Activated effector memory CD4-positive, alpha-beta T cell treated with anti-CD3 and anti-CD28 coated beads, Interleukin-2, amount 50 U/mL, for 16 hours (primary cell): ENCODE measurements at places on chromosomes 4 and X.

- DNase-seq, result no peak
These were observed 74.8 kb downstream of the WWC2 start for GRCh38 chr4:183173580-183174526.

- DNase-seq, result no peak
These were observed 16.8 kb downstream of the AFF2 start for GRCh38 chrX:148517176-148517575.

- peak; percentile 53 for DNase-seq
These were observed 1.9 kb downstream of the DHRSX start for GRCh38 chrX:2498781-2499302.

DNA sequence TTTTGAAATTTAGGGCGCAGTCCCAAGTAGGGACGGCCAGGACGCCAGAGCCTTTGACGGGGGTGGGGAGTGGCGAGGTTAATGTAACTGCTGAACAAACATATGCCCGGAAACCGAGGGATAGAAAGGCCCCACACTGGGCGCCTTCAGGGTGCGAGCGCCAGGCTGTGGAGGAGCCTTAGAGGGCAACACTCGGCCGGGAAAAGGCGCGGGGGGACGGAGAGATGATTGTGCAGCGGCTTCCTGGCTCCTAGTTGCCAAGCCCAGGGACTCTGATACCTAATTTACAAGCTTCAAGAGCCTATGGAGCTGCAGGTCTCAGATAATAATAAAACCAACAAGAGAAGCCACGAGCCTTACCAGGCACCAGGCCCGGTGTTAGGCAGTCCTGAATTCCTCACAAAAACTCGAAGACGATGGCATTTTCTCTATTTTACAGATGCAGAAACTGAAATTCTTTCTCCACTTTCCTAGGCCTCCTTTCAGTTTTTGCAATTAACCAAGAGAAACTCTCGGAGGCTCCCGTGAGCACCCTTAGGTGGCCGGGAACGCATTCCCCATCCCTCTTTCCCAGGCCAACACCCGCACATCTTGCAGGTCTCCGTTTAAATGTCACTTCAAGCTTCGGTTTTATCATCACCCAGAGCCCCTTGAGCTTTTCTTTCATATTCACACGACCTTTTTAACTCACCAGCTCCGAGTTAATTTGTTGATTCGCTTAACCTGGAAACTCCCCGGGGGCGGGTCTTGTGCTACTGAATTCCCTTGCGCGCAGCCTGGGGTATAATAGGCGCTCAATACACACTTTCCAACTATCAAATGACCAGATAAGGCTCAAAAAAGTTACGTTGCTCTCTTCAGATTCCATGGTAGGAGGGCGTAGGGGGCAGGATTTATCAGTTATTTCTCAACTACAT, 6.4 kb upstream of the GSX2 start:
- DNase-seq, result peak; percentile 69

DNA sequence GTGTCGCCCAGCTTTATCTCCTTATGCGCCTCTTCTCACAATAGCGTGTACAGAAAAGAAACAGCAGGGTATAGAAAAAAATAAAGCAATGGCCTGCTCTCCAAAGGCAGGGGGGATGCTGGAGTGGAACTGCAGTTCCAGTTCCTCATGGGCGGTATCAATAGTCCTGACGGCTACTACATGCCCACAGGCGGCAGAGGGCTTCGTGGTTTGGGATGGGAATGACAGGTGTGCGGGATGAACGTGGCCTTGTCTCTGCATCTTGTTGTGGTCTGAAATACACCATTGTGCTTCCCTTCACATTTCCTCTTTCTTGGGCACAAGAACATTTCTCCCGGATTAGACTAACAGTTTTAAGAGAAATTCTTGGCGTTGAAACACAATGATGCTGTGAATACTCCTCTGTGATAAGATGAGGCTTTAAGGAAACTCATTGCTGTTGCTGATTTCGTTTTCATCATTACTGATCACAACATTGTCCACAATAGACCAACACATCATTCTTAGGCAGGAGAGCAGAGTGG, 124.1 kb upstream of the IGFBP7 start:
- DNase-seq, result no peak

DNA sequence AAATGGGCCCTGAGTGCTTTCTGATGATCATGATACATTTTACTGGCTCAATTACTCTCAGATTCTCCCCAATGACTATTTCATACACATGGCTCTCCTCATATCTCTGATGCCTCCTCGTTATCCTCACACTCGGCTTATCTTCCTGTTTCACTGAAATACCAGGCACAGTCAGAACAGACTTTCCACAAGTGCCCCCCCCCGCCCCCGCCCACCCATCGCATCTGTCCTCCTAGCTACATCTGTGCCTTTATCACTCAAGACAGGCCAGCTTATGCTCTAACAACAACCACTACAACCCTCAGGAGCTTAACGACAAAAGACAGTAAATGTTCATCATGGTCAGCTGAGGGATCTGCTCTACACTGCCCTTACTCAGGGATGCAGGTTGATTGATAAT, 610.6 kb upstream of the DIPK2B start:
- no peak for DNase-seq

DNA sequence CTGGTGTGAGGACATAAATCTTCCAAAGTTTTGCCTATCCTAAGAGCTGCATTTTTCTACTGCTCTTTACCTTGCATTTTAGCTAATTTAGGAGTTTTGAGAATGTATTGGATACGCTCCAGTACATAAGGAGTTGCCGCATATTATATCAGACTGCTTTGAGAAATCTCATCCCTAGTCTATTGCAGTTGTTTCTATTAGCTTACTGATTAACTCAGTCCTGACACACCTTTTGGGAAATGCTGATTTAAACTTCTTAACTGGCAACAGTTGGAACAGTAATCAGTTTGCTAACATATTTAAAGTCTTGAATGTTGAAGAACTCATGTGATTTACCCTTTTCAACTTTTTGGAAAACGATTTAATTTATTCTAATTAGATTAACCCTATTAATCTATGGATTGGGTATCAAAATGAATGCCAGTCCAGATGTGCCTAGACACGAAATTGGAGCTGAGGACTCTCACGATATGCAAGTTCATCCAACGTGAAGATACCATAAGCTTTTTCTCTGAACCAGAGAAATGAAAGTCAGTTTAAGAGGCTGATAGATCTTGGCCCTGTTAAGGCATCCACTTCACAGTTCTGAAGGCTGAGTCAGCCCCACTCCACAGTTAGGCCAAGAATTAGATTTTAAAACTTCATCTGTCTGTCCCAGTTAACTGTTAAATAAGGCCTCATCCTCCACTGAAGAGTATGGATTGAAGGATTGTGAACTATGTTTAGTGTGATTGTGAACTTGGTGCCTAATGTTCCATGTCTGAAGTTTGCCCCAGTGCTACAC, 90.0 kb downstream of the MAOA start:
- DNase-seq, result no peak

DNA sequence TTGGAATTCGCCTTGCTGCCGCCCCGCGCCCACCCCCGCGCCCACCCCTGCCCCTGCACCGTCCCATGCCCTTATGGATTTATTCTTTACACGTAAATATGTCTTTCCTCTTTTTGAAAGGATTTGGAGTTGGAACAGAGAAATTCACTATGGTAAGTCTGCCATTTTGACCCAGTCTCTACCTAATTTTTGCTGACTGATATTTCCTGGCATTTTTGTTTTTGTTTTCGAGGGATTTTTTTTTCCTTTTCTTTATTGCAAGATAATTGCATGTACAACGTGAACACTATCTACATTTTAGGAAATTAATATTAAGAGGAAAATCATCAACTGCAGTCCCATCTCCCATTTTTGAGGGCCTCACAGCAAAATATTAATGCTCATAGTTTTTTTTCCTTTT, 468 bp upstream of the SPIN2B start:
- no peak for DNase-seq
